ENCODE measurements at places on chromosomes 6 and 20. TPM values are rescaled to one million over a fixed set of nuclear protein-coding genes. Genes with fewer than 3 reads are reported as not detected.

Gene PPP1R16B
- total RNA-seq = 0.12 TPM

Gene FAM50B
- 11.9 TPM for total RNA-seq

Gene NUDT3
- 13.9 TPM for total RNA-seq

Gene ERVFRD-1
- total RNA-seq = not detected

Gene DSP
- 1.8 TPM for total RNA-seq

Gene MRAP2
- 6.3 TPM for total RNA-seq

Gene DNMT3B
- 2.0 TPM for total RNA-seq

Gene TMC2
- total RNA-seq = not detected

Gene CYB5R4
- total RNA-seq = 2.7 TPM

Gene COL11A2
- 0.08 TPM for total RNA-seq

Gene SLC25A27
- 0.75 TPM for total RNA-seq

Gene DBNDD2
- total RNA-seq = 0.83 TPM

Gene CRISP2
- not detected for total RNA-seq

Gene IRF4
- total RNA-seq = not detected

Gene LST1
- total RNA-seq = not detected

Gene BTNL2
- 0.12 TPM for total RNA-seq

Gene NAPB
- total RNA-seq = 7.8 TPM

Gene NHSL1
- 3.5 TPM for total RNA-seq
